Activated naive CD4-positive, alpha-beta T cell treated with anti-CD3 and anti-CD28 coated beads for 36 hours (primary cell): ENCODE measurements at places on chromosomes 6 and 20.

DNA sequence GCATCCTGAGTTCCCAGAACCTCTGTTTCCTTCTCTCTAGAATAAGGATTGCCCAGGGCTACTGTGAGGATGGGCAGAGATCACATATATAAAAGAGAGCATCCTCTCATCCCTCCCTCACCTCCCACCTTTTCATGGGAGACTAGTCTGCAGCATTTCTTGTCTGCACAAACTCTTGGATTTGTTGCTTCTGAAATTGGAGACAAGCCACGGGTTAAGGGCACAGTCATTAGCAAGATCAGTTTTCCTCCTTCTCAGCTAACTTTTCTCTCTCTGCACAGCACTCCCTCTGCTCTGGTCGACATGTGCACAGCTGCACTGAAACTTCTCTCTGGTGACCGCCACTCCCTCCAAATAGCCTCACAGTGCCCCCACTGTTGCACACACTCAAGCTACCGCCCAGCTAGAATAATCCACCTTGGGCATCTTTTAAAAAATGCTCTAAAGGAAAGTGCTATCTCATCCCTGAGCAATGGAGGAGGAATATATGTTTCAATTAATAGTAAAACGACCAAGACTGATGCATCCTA is 50.9 kb upstream of the DUSP22 start:
- no peak for DNase-seq

DNA sequence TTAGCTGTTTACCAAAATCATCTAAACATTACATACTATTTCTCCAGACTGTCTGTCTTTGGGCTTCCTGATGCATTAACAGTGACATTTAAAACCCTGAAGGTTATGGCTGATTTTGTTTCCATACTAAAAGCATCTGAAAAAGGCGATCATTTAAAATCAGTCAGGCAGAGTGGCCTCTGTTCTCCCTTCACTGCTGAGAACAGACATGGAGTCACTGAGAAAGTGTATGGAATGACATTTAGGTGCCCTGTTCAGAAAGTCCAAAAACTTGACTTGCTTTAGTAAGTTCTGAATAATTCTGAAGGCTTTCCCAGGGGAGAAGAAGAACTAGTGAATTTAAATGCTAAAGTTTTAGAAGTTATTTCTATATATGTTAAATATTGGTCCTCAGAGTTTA is 83.0 kb downstream of the MAP7 start:
- no peak for DNase-seq

GRCh38 chr6:72035966-72036365 is 149.6 kb downstream of the RIMS1 start:
- no peak for DNase-seq

DNA sequence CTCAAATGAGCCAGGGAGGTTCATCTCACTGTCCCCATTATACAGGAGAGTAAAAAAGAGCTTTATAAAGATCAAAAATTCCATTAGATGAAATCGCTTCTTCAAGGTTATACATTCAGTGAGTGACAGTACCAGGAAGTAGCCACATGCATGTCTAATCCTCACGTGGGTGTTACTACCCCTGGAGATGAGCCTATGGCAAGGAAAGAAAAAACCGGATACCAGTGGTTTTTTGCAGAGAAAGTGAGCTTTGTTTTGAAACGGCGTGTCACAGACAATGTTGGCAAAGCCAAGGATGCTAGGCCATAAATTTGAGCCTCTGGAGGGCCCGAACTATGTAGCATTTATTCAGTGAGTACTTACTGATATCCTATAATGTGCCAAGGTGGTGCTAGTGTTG is 215.0 kb upstream of the RIN2 start:
- DNase-seq: no peak

- no peak for DNase-seq
Measured at GRCh38 chr20:31642837-31643236, 5.1 kb downstream of the COX4I2 start.

DNA sequence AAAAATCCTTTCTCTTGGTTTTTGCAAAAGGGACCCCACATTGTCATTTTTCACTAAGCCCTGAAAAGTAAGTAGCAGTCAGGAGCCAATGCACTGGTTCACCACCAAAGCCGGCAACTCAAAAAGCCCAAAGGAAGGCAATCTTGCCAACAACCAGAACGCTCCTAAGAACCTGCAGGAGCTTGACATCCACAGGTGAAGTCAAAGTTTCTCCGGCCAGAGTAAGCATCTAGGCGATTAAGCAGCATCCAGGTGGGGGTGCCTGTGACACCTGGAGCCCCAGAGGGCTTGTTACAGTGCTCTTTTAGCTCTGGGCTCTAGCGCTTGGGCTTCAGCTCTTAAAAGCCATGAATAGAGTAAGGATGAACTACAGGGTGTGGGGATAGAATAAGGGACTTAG is 36.1 kb downstream of the SLC35D3 start:
- DNase-seq: no peak

DNA sequence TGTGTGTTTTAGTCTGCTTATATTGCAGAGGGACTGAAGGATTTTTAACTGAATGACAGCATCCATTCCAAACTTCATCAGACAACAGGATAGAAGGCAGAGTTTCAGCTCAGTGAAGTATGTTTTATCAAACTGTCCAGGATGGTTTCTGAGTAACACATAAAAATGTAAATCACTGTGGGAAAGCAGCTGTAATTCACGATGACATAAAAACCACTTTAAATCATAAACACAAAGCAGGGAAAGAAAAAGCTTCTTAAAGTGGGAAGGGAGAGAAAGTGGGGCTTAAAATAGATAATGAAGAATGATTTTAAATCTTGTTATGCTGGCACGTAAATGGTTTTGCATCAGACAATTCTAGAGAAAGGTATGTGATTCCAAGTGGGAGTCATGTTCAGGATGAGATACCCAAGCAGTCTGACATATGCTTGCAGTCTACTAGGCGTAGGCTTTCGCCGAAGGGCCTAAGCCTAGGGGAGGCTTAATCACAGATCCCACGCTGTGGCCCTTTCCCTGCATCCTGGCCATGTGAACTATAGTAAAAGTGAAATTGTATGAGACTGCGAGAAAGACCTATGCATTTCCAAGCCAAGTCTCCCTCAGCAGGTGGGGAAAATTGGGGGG is 610.6 kb downstream of the PRKN start:
- no peak for DNase-seq

DNA sequence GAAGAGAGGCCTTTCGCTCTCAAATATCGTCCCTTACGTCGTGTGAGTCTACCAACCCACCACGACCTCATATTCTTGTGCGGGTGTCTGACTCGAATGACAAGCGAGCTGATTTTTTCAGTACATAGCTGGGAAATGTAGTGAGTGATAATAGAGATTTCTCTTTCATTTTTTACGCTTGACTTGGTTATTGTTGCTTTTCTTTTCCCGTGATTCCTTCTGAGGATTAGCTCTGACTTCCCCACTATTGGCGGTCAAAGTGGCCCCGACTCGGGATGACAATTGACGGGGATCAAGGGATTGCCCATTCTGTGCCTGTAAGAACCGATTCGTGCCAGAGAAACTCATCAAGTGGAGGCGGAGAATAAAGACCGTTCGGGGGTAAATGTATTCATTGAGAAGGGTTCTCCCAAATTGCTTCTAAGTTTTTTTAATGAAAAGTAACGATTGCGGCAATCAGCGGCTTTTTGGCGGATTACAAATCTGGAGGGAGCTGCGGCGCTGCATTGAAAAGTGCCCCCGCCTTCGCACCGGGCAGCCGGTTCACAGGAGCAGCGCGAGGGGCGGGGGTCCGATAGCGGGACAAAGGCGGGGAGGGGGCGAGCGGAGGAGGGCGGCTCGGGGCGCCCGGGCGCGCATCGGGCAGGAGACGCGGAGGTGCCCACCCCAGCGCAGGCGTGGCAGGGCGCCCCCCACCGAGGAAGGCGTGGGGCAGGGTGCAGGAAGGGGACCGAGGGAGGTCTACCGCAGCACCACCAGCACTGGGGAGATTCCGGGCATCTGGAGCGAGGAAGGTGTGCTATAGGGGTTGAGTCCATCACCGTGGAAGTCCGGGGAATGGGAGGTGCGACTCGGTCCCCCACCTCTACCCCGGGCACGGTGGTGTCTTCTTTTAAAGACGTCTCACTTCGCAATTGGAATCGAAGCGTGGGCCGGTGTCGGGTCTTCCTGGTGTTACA is 44.5 kb upstream of the OSTM1 start:
- DNase-seq: no peak

DNA sequence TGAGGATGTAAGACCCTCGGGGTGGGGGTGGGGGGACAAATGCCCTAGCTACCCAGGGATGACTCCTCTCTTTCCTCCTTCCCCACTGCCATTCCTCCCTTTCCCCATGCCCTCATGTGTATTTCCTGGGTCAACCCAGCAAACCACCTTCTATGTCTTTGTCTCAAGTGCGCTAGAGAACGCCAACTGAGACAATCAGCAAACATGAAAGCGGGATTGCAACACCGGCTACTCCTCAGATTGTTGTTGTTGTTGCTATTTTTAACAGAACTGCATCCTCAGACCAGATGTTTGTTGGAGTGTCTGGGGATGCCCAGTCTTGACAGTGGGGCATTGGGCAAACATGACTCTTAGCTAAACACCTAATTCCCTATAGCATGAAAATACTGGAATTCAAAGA is 39.3 kb upstream of the HIVEP1 start:
- no peak for DNase-seq

- DNase-seq: peak; percentile 81
Measured at GRCh38 chr6:36678488-36679042, at the start of gene CDKN1A. TSS of gene CDKN1A (plus strand) at chr6:36678714. CDS start at chr6:36684102, 5,388 bp downstream.

DNA sequence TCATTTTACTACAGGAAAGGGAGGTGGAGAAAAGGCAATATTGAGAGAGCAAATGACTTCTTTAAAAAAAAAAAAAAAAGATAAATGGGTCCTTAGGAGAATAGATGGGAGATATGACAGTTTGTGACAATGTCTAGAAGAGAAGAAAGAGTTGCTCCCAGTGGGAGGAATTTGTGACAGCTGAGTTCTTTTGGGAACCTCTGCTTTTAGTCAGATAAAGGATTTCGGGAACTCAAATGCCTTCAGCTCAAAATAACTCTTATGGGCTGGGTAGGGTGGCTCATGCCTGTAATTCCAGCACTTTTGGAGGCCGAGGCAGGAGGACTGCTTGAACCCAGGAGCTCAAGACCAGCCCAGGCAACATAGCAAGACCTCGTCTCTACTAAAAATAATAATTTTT is 13.1 kb downstream of the TPD52L1 start:
- DNase-seq: no peak
